Cardiac muscle cell (in vitro differentiated cells and primary cell): ENCODE measurements at places on chromosomes 1 and 21.

GRCh38 chr1:59484096-59484495 lies 187.2 kb downstream of the FGGY start:
- peaks cover 7% of the 10 kb centered on the region for H3K4me1 ChIP-seq
- no peaks in the 10 kb centered on the region for H3K36me3 ChIP-seq
- H3K27ac ChIP-seq = no peak overlapping the region

DNA sequence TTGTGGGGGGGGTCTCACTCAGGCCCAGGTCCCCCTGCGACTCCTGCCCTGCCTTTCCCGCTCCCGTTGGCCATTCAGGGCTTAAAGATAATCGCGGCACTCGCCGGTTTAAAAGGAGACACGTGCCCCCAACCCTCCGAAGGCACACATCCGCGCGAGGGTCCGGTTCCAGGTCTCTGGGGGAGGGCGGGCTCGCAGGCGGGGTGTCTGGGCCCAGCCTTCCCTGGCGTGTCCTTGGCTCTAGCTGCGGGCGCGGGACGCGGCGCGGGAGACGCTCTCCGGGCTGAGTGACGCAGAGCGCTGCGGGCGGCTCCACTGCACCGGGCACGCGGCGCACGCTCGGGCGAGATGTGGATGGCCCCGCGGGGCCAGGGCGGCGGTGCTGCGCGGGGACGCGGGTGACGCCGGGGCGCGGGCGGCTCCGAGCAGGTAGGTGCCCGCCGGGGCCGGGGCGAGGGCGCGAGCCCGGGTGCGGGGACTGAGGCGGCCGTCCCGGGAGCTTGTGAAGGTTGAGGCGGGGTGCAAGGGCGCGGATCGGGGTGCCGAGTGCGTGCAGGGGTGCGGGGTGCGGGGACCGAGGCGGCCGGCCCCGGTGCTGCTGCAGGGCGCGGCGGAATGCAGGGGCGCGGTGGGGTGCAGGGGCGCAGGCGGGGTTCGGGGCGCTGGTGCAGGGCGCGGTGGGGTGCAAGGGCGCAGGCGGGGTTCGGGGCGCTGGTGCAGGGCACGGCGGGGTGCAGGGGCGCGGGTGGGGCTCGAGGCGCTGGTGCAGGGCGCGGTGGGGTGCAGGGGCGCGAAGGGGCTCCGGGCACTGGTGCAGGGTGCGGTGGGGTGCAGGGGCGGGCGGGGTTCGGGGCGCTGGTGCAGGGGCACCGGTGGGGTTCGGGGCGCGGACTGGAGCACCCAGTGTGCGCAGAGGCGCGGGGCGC lies 3.3 kb upstream of the TRPM2 start:
- H3K4me3 ChIP-seq = no peak overlapping the region
- H3K4me1 ChIP-seq = no peaks in the 10 kb centered on the region
- H3K27me3 ChIP-seq = no peaks in the 10 kb centered on the region
- no peak overlapping the region for H3K27ac ChIP-seq
- H3K36me3 ChIP-seq = no peaks in the 10 kb centered on the region

DNA sequence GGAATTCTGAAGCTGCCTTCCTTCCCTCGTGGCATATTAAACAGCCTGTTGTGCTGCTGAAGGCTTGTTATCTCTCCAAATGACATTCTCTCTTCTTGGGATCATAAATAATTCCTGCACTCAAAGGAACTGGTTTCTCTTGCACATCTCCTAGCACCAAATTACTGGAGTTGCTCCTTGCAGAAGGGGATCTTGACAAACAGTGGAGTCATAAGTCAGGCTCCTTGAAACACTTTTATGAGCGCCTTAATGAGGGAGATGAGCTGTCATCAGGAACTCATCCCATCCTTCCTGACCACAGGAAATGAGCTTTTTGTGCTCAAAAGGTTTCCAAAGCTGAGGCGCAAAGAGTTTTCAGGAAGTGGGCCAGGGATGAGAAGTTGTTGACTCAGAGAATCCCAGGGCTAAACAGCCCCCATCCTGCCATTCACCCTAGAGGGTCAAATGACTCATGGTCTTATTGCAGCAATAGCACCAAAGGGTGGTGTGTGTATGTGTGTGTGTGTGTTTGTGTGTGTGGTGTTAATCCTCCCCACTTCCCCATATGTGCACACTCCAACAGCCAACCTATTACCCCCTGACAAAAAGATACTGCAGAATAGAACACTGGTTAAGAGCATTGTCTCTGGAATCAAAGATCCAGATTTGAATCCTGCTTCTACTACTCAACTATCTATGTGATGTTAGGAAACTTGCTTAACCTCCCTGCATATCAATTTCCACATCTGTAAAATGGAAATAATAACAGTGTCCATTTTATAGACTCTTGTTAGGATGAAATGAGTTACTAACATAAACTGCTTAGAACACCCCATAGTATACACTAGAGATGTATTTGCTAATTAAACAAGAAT lies 2.8 kb upstream of the PHC2 start:
- H3K4me1 ChIP-seq = peaks cover 33% of the 10 kb centered on the region
- DNase-seq = no peak
- H3K27ac ChIP-seq = no peak overlapping the region

DNA sequence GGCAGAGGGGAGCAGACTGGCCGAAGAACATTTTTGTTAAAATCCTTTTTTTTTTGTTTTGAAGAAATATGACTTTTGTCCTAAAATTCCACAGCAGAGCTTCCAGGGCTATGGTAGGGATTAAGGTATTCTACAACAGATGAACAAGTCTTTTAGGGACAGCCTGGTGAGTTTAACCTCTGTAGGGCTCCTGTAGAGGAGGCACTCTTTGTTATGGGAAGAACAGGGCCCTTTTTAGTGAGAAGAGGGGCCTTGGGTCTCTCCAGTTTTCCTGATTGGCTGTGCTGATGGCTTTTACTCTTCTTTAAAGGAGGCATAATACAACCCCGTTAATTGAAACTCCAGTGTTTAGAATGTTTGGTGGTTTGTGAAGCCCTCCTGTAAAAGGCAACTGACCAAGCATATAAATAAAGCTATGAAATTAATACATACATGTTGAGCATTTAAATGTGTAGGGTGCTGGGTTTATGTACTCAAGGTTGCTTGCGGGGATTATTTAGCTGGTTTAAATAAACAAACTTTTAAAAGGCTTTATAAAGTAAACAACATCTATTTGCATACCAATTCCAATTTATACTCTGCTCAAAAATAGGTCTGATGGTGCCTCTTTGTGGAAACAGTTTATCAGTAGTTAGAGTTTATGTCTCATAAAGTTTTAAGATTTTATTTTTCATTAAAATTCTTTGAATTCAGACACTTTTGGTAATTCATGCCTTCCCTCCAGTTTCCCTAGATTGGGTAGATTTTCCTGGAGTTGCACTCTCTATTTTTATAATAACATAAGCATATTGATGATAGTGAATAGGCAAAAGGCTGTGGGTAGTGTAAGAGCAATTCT lies 46.5 kb downstream of the PBX1 start:
- no peaks in the 10 kb centered on the region for H3K27me3 ChIP-seq
- H3K36me3 ChIP-seq = peaks cover 2% of the 10 kb centered on the region
- H3K4me3 ChIP-seq = no peak overlapping the region

DNA sequence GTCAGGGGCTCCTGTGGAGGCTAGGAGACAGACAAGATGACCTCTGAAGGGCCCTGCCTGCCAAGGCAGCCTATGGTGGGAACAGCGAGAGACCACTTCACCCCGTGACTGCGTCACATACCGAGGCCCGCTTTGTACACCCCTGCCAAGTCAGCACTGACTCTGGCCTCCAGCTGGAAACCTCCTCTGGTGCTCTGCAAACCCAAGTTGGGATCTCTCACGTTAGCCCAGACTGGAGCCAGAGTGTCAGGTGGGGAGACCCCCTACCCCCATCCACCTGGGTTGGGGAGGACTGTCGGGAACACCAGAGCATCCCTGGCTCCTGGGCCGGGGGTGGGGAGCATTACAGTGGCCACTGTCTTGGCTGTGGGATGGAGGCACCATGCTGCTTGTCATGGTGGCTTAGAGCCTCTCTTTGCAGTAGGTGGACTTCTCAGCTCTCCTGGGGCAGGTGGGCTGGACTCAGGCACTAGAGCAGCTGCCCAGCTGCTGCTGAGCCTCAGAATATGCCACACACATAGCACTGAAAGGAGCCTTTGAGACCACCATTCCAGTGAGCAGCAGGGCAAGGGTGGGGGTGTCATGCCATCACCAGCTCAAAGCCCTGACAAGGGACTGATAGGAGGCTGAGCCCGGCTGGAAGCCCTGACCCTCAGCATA lies 50.4 kb downstream of the ELK4 start:
- no peak overlapping the region for H3K4me3 ChIP-seq
- DNase-seq = no peak
- H3K27ac ChIP-seq = no peak overlapping the region
- H3K36me3 ChIP-seq = no peaks in the 10 kb centered on the region
- peaks cover 6% of the 10 kb centered on the region for H3K4me1 ChIP-seq

- H3K36me3 ChIP-seq = no peaks in the 10 kb centered on the region
- DNase-seq = no peak
- H3K27me3 ChIP-seq = no peaks in the 10 kb centered on the region
- H3K27ac ChIP-seq = no peak overlapping the region
- H3K4me1 ChIP-seq = no peaks in the 10 kb centered on the region
- H3K4me3 ChIP-seq = no peak overlapping the region
Measured at GRCh38 chr21:15282665-15283064, 217.9 kb upstream of the NRIP1 start.

GRCh38 chr1:156862997-156863599 lies 2.4 kb downstream of the NTRK1 start:
- H3K27ac ChIP-seq = no peak overlapping the region
- peak; percentile 41 for DNase-seq
- H3K27me3 ChIP-seq = peaks cover 45% of the 10 kb centered on the region
- no peaks in the 10 kb centered on the region for H3K36me3 ChIP-seq

DNA sequence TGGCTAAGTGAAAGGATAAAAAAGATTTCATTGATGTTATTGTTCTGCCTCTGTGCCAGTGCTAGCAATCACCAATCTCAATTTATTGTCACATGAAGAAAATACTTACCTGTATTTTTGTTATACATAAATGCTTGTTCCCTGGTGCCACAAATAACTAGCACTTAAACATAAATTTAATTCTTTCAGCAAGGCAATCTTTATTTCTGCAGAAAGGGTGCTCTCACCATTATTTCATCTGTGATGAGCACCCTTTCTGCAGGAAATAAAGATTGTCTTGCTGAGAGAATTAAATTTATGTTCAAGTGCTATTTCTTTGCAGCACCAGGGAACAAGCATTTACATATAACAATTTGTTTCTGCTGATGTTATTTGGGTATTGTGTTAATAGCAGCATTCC lies 87.2 kb downstream of the DIRAS3 start:
- no peak overlapping the region for H3K27ac ChIP-seq
- H3K4me3 ChIP-seq = no peak overlapping the region
- H3K36me3 ChIP-seq = no peaks in the 10 kb centered on the region
- no peaks in the 10 kb centered on the region for H3K4me1 ChIP-seq
- DNase-seq = no peak

- peaks cover 99% of the 10 kb centered on the region for H3K27me3 ChIP-seq
- no peak for DNase-seq
- no peaks in the 10 kb centered on the region for H3K36me3 ChIP-seq
- H3K4me1 ChIP-seq = no peaks in the 10 kb centered on the region
- no peak overlapping the region for H3K4me3 ChIP-seq
Measured at GRCh38 chr21:34911360-34911759, 137.7 kb downstream of the RUNX1 start.

DNA sequence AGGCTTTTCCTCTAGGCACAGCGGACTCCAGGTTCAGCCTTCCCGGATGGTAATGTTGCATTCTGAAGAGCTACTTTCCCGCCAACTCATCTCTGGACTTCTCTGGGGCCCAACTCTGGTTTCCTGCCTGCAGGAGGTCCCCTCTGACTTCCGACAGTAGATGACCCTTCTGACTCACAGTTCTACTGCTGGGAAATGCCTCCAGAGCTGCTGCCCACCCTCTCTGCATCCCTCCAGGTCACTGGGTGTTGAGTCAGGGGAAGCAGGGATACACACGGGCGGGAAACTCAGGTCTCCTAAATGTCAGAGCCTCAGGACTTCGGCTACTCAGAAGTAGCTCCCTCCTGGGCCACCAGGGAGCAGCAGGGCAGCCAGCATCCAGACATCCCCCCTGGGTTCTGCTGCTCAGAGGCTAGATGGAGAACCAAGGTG lies 2.1 kb upstream of the KIF21B start:
- H3K36me3 ChIP-seq = no peaks in the 10 kb centered on the region
- no peak overlapping the region for H3K4me3 ChIP-seq
- peaks cover 16% of the 10 kb centered on the region for H3K27me3 ChIP-seq
- peaks cover 7% of the 10 kb centered on the region for H3K4me1 ChIP-seq
- DNase-seq = peak; percentile 45

DNA sequence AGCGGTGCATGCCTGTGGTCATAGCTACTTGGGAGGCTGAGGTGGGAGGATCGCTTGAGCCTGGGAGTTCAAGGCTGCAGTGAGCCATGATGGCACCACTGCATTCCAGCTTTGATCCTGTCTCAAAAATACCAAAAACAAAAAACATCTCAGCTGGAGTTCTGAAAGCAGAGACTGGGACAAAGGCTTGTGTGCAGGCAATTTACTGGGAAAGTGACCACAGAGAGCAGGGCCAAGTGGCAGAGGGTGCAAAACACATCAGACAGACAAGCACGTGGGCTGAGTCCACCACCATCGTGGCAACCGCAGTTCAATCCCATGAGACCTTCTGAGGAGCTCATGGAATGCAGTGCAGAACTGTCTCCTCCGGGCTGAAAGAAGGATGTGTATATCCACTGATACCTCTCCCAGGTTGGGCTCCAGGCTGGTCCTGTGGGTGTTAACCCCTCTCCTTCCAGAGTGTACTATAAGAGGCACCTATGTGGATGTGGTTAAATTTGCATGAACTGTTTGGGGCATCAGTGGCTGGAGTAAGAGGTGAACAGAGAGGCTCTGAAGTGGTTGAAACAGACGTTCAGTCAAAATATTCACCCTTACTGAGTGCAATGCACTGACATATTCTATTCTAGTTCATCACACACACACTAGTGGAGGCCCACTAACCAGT lies 10.8 kb downstream of the PIGP start:
- H3K36me3 ChIP-seq = peaks cover 8% of the 10 kb centered on the region
- no peaks in the 10 kb centered on the region for H3K27me3 ChIP-seq
- H3K27ac ChIP-seq = no peak overlapping the region
- H3K4me3 ChIP-seq = no peak overlapping the region
- DNase-seq = peak; percentile 68

DNA sequence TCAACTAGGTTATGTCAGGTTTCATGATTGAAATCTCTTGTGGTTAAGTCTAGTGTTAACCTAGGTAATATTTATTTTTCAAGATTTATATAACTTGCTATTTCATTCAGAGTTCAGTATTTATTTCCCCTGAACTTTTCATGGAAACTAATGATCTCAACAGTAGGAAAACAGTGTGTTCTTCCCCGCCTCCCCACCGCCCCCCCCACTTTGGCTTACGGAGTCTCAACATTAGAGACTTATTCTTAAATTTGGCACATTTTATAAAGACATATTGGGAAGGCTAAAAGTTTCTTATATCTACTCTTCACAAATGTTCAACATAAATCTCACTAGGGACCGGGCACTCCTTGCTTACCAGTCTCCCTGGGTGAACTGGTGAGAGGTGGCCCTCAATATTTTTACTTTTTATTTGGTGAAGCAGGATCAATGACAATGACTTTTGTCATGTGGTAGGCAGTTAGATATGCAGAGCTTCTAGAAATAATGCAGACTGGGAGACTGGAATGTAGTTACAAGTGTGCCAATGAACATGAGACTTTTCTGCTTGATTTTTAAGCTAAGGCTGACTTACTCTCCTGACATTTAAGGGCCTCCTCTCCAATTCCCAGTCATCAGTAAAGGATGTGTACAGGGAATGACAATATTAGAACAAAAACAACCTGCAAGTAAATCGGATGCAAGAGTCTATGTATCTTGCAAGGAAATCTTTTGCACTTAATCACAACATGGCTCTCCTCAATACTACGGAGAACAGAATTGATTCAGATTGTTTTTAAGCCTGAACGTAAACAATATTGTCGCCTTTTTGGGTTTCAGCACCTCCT lies 1.7 kb upstream of the MAN1A2 start:
- peaks cover 32% of the 10 kb centered on the region for H3K4me1 ChIP-seq
- DNase-seq = no peak
- H3K27ac ChIP-seq = peak overlapping the region; percentile 97
- no peaks in the 10 kb centered on the region for H3K36me3 ChIP-seq
- peak overlapping the region; percentile 80 for H3K4me3 ChIP-seq
